ENCODE measurements at places on chromosomes 13 and 19.

- no peak for DNase-seq
Observed at GRCh38 chr19:56668676-56669075, 2.9 kb downstream of the ZNF835 start.

GRCh38 chr13:33730619-33731018 is 87.3 kb upstream of the RFC3 start:
- no peak for DNase-seq

DNA sequence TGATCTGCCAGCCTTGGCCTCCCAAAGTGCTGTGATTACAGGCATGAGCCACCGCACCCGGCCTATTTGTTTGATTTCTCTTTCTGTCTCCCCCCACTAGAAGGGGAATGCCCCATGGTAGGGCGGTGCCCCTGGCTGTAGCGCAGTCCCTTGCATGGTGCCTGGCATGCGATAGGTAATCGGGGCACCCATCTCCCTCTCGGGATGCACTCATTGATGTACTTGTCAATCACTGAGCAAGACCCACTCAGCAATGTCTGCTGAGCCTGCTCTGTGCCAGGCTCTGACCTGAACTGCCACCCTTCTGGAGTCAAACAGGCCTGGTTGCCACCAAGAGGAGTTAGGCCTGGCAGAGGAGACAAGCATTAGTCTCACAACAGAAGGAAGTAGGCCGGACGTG is 19.8 kb downstream of the DNM2 start:
- DNase-seq, result no peak

DNA sequence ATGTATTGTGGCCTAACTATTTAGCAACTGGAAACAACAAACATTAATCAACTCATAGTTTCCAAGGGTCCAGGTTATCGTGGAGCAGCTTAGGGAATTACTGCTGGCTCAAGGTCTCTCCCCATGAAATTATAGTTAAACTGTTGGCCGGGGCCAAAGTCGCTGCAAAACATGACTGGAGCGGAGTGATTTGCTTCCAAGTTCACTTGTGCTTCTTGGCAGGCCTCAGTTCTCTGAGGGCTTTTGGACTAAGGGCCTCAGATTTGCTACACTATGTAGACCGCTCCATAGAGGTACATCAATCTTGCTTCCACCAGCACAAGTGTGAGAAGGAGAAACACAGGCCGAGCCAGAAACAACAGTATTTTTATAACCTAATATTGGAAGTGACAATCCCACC is 9.4 kb upstream of the KBTBD7 start:
- DNase-seq, result no peak

GRCh38 chr19:16160445-16160942 is 12.8 kb downstream of the CIB3 start:
- no peak for DNase-seq

- DNase-seq, result no peak
Observed at GRCh38 chr13:74667656-74668203, 533.5 kb upstream of the KLF12 start.

DNA sequence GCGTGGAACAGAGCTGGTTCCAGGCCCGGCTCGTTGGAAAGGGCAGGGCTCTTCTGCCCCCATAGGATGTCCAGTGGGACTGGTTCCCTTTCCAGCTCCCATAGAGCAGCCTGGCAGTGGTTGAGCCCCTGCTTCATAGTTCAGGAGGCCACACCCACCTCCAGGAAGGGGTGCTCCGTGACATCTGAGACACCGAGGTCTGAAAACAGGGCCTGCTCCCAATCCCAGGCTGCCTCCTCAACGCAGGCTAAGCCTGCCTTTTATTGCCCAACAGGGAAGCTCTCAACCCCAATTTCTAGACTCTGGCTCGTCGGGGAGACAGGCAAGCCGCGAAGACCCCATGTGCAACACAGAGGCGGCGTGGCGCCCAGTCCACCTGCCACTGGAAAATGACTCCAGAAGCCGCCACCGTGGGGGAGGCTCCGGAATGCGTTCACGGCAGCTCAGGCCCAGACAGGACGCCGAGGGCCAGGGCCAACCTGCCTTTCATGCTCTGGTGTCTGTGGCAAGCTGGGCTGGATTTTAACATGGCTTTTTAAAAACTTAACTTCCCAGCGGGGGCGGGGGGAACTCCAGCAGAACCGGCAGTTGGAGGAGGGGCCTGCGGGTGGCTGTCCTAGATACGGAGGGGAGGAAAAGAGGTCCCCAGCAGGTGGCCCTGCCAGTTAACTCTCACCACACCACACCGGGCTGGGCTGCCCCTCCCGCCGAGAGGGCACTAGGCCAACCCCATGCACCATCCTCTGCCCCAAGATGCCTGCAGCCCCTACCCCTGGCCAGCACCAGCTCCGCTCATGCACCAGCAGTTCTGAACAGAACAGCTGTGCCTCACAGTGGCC is 17.9 kb upstream of the TINCR start:
- peak; percentile 34 for DNase-seq

DNA sequence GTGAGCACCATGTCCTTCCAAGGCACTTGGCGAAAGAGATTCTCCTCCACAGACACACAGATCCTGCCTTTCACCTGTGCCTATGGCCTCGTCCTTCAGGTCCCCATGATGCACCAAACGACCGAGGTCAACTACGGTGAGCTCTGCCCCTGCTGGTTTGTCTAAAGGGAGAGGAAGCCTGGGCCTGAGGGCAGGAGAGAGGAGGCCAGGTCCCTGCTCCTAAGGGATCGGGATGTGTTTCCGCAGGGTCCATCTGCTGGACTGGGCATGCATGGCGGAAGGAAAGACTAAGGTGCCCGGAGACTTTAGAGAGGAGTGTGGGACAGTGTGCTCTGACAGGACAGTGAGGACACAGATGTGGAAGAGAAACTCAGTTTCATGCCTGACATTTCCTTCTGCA is 7.6 kb downstream of the SERPINE3 start:
- no peak for DNase-seq

GRCh38 chr13:24149246-24150032 is 11.1 kb upstream of the SPATA13 start:
- no peak for DNase-seq

DNA sequence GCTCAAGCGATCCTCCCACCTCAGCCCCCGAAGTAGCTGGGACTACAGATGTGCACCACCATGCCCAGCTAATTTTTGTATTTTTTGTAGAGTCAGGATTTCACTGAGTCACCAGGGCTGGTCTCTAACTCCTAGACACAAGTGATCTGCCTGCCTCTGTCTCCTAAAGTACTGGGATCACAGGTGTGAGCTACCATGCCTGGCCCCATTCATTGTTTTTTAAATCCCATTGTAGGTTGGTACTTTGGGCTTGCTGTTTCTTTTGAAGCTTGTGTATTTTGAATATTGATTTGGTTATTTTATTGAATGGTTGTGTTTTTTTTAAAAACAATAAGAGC is 26.7 kb downstream of the ZMYM2 start:
- no peak for DNase-seq

DNA sequence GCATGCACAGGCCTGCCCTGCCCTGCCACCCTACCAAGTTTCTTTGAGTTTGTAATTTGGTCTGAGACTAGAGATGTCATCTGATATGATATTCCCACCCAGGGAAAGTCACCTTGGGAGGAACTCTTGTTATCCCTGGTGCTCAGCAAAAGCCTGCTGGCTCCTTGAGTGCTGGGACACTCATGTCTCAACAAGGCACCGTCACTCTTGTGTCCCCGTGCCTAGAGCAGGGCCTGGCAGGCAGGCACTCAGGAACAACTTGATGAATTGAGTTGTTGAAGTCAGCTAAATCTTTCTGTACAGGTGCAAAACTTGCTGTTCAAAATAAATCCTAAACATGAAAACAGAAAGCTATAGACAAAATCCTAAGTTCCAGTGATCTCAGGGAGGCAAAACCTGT is 345.4 kb downstream of the KCNRG start:
- DNase-seq, result no peak

DNA sequence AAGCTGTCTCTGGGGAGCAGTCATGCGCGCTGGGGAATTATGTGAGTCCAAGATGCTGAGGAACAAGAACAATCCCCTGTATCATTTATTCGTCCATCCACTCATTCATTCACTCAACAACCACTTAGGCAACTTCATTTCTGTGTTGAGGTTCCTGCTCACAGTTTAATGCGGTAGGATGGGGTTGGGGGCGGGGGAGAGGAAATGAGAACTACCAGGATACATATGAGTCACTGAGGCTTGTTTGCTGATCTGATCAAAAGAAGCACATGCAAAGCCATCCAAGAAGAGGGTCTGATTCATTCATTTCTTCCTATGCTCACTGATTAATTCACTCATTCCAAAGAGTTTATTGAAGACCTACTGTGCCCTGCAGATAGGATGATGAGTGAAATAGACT is 20.9 kb downstream of the ZNF536 start:
- no peak for DNase-seq

GRCh38 chr19:35309481-35310279 is 17.7 kb downstream of the MAG start:
- no peak for DNase-seq

- no peak for DNase-seq
Observed at GRCh38 chr13:60012488-60012887, 151.2 kb downstream of the DIAPH3 start.

DNA sequence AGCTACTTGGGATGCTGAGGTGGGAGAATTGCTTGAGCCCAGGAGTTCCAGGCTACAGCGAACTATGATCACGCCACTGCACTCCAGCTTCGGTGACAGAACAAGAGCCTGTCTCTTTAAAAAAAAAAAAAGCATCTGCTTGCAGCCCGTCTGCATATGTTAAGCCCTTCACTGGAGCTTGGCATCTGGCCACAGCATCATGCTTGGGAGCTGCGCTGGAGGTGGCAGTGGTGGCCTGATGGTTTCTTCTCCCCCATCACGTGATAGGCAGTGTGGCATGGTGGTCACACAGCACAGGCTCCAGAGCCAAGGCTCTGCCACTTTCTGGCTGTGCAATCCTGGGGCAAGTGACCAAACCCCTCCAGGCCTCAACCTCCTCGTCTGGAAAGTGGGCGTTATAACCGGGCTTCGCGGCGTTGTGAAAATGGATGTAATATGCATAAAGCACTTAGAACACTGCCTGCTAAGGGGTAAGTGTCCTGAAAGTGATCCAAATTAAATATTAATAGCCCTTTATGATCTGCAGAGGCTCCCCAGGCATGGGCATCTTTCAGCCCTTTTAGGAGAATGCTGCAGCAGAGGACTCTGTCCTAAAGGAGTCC is 24.4 kb downstream of the MARK4 start:
- no peak for DNase-seq

DNA sequence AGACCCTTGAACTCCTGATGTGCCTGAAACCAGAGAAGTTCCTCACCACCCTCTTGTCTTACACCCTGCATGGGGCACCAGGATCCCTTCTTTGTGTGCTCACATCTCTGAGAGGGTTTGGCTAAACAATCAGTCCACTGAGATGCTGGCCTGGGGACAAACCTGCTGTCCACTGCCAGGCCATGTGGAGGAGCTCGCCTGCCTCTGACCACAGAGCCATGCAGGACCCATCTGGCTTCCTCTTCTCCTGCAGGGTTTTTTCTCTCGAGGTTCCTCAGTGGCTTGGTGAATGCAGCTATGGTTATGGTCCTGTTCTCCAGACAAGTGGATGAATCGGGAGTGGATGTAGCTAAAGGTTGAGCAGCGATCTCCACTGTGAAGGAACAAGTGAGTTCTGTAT is 49.1 kb upstream of the MEDAG start:
- no peak for DNase-seq

- no peak for DNase-seq
Observed at GRCh38 chr13:98798849-98799645, 46.6 kb upstream of the SLC15A1 start.

DNA sequence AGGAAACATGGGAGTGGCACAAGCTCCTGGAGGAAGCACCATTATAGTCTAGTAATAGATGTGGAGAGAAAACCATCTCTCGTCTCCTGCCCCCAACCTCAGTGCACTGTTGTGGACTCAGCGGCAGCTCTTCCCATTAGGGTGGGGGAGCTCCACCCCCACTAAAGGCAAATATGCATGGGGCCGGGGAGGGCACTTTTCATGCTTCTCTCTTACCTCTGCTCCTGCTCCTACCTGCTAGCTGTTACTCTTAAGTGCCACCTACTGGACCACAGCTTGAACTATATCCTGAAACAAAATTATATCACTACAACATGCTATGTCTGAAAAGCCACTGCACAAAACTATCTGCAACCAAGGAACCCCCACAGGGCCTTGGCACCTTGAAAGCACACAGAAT is 112.6 kb upstream of the DACH1 start:
- no peak for DNase-seq

GRCh38 chr13:28338006-28338574 is 156.8 kb downstream of the FLT1 start:
- DNase-seq, result no peak

GRCh38 chr13:27790523-27790922 is 1.8 kb upstream of the GSX1 start:
- no peak for DNase-seq

DNA sequence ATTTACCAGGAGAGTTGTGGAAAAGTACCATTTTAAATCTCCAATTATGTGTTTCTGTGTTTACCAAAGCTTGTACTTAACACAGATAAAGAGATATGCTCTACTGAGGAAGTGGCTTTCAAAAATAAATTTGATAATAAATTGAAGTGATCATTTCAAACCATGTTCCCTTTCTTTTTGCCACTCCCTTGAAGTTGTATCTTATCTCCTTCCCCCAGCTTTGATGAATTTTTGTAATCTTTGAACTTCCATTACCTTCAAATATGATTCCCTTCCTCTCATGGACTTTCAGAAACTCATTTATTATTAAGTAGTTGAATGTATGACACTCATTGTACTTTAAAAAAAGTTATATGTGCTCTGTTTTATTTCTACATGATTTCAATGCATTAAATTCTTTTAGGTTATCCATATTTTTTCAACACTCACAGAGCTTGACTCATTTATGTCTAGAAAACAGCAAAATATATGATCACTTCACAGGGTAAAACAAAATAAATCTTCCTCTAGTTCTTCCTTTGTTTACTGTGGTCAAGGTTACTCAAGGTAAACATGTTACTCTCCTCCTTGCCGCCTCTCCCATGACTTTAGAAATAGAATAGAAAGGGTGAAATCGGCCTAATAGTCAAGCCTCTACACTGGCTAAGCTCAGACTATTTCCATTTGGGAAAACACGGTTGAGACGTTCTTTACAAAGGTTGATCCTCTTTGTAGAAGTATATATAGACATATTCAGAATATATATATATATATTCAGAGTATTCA is 251.2 kb upstream of the SPRY2 start:
- no peak for DNase-seq

DNA sequence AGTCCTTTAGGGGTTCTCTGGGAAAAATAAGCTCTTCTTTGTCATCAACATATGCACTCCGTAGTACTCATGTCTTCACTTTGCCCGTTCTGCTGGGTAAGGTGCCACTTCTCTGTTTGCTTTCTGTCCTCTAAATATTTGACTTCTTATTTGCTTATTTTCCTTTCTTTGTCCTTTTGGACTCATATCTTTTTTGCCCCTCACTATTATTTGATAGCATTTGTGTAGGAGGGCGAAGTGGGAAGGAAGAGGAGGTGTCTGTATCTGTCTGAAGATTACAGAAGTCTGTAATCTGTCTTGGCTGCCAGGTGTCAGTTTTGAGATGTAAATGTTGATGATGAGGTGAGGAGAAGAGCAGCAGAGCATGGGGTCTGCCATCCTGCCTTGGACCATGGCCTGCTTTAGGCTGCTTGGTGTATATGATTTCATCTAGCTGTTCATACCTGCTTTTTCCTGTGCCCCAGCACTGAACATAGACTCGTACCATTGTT is 30.8 kb downstream of the USPL1 start:
- no peak for DNase-seq

Measured in substantia nigra (tissue), 51 donors.